ENCODE measurements at places on chromosomes 2 and 18. TPM values are rescaled to one million over a fixed set of nuclear protein-coding genes. Genes with fewer than 3 reads are reported as not detected.

DNA sequence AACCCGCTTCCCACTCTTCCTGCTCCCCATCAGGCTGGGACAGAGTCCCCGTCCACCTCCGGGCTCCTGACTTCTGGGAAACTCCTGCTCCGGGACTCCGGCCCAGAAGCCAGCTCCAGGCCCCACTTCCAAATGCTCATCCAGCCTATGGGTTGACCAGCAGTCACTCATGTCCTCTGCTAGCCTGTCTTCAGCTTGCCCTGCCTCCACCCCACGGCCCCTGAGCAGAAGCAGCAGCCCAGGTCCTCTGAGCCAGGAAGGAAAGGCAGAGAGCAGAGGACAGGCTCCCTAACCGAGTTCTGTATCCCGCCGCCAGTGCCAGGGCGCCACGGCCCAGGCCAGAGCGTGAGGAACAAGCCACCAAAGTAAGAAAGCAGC, 86.4 kb upstream of the ID2 start:
- no peak for DNase-seq

MAPRE3 gene
- total RNA-seq = 3.0 TPM

DNA sequence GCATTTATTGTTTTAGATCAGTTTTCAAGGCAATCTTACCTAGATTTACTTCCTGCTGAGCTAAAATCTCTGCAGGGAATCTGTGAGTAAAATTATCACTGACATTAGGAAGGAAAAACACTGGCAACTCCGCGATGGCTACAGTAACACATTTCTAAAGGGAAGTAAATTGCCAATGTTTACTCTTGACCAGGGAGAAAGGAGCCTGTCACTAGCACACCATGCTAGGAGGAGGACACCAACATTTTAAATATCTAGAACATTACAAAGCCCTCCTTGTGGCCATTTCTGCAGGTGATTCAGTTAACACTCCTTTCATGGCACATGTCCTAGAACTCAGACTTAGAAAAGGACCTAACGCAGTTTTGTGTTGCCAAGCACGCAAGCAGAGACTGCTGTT, 58.4 kb downstream of the TCF4 start:
- no peak for DNase-seq

DNA sequence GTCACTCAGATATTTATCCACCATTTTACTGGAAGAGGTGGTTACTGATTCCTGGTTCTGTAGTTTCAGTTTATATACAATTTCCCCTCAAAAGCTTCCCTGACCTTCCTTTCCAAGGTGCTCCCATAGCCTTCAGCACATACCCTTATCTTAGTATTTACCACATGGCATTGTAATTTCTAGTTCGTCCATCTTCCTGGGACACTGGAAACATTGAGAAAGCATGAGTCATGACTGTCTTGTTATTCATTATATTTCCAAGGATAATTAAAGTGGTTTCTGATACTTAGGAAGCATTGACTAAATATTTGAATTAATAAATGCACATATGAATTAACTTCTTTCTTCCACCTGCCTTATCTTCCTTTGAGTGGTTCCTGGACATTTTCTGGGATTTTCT, 203.8 kb downstream of the ETAA1 start:
- no peak for DNase-seq

DYNAP gene
- not detected for total RNA-seq

- no peak for DNase-seq
Measured at GRCh38 chr18:70411307-70411706, 122.5 kb downstream of the SOCS6 start.

REG3G gene
- not detected for total RNA-seq

- DNase-seq = no peak
Measured at GRCh38 chr2:73998451-73998850, 13.7 kb downstream of the TET3 start.

IL1RL2 gene
- not detected for total RNA-seq

- DNase-seq = no peak
Measured at GRCh38 chr2:240585101-240585500, 1.4 kb upstream of the CAPN10 start.

SERPINB3 gene
- total RNA-seq = not detected

DNA sequence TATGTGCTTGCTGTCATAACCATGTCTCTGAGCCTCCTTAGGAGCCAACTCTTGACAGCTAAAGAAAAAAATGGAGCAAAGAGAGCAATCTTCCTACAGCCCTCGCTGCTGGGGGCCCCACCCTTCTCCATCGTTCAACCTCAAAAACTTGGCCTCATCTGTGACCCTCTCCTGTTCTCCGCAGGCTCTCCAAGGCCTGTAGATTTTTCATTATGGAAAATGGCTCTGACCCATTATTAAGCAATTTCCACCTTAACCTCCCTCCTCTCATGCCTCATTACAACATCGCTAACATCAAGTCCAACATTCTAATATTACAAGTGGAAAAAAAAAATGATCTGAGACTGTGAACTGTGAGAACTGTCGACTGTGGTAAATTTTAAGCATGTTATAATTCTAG, 98.7 kb downstream of the SLC8A1 start:
- no peak for DNase-seq

FBXO36 gene
- total RNA-seq = 1.9 TPM

CCNT2 gene
- total RNA-seq = 30.2 TPM

KCNG2 gene
- 14.8 TPM for total RNA-seq

- DNase-seq = no peak
Measured at GRCh38 chr18:64806691-64807090, 657.8 kb upstream of the LINC00305 start.

GKN1 gene
- total RNA-seq = not detected

DNA sequence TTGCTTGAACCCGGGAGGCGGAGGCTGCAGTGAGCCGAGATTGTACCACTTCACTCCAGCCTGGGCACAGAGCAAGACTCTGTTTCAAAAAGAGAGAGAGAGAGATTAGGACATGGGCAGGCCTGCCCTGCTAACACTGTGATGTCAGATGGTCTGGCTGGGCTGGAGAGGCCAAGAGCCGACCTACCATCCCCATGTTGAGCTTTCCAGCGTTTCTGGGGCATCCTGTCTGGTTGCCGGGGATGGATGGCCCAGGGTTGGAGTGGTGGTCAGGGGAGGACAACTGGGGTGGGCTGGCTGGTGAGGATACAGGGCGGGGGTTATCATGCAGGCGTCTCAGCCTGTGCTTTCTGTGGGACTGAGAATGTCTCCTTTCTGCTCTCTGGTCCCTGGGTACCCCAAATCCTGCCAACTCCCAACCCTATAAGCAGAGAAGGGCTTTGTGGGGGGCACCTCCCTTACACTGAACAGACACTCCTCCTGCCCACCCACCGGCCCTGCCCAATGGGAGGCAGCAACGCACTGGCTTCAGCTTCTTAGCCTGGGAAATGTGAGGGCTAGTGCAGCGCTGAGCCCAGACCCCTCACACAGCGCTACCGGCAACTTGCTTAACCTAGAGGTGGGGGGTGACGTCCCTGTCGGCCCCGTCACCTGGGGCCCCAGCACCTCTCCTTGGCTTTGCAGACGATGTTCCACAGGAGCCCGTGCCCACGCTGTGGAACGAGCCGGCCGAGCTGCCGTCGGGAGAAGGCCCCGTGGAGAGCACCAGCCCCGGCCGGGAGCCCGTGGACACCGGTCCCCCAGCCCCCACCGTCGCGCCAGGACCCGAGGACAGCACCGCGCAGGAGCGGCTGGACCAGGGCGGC, 5.4 kb downstream of the SNORC start:
- no peak for DNase-seq
